ENCODE measurements at places on chromosomes 13 and 19.

- peak; percentile 17 for DNase-seq
These were observed 572 bp downstream of the UGGT2 start for GRCh38 chr13:96052656-96053002.

DNA sequence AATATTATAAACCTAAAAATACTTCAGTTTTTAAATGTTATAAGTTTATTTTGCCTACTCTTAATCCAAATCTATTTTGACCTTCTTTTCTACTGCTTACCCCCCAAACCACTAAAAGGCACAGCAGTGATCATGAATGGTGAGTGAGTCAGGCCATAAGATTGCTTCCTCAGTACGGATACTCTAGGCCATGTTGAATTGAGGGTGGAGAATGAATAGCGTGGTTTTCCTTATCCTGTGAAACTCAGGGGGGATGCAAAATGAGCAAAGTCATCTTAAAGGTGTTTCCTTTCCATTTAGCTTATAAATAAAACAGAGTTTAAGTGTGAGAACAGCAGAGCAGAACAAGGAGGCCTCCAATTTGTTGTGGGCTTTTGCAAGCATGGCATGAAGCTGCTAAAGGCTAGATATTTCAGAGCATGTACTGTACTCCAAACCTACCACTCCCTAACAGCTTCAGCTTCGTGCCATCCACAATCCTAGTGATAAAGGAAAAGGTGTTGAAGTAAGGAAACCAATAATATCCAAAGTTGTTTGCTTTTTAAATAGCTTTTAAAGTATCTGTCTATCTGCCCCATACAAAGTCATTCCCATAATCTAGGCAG lies 25.0 kb downstream of the SERPINE3 start:
- DNase-seq, result no peak

DNA sequence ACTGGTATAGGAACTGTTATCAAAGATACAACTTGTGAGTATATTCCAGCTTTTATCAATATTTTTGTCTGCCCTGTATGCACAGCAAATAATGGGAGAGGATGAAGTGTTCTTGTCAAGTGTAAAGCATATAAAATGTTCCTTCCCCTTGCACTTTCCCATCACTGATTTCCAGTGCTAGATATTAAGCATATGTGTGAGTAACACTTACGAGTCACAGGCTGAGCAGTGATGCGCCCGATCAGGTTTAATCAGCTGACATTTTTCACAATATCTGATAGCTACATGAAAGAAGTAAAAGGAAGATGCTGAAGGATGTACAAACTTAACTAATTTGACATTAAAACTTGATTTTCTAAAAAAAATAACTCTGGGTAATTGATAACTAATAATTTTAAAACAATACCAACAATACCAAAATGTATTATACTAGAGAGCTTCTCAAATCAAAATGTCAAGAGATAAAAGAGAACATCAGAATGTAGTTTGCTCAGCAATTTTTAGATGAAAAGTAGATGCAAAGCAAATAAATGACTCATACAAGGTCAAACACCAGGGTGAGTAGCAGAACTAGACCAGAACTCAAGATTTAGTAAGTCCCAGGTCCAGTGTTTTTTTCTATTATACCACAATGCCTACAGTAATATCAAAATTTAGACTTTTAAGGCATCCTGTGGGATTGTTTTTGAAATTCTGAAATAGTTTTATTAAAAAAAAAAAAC lies 56.4 kb downstream of the ZDHHC20 start:
- no peak for DNase-seq

DNA sequence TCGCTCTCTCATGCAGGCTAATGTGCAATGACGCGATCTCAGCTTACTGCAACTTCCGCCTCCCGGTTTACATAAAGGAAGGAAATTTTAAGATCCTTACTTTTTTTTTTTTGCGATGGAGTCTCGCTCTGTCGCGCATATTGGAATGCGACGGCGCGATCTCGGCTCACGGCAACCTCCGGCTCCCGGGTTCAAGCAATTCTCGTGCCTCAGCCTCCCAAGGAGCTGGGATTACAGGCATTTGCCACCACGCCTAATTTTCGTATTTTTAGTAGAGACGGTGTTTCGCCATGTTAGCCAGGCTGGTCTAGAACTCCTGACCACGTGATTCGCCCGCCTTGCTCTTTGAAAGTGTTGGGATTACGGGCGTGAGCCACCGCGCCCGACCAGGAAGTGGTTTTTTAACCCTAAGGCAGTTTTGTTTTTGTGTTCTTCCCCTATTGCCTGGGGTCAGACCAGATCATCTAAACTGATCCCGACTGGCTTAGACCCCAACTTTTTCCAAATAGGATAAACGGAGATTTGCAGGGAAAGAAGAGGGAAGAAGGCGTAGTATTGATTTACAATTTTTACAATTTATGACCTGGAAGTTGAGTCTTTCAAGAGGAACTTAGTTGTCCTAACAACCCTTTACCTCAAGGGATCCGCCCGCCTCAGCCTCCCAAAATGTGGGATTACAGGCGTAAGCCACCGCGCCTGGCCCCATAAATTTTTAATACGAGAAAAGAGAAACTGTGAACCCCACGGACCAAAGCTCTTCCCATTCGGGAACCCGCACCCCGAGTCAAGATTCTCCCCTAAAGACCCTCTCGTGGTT lies 142.0 kb downstream of the ZNF737 start:
- DNase-seq, result no peak

GRCh38 chr13:51041710-51042109 lies 69.4 kb downstream of the C13orf42 start:
- DNase-seq, result no peak
